ENCODE measurements at places on chromosomes 5 and 9.

GRCh38 chr9:134185536-134186011 is 21.2 kb upstream of the RNU6ATAC start:
- no peak for DNase-seq

DNA sequence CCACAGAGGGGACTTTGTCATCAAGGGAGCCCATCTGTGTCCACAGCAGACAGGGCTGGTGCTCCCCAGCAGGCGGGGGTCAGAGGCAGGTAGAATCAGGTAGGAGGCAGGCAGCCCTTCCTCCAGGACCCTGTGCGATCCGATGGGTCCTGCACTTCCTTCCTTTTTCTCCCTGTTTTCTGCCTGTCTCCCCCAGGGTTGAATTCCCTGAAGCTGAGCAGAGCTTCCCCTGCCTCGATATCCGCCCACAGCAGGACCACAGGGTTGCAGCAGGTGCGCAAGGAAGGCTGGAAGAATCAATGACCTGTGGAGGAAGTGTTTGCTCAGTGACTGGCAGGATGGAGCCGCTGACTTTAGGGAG is 69.2 kb downstream of the MRPL36 start:
- DNase-seq = no peak

DNA sequence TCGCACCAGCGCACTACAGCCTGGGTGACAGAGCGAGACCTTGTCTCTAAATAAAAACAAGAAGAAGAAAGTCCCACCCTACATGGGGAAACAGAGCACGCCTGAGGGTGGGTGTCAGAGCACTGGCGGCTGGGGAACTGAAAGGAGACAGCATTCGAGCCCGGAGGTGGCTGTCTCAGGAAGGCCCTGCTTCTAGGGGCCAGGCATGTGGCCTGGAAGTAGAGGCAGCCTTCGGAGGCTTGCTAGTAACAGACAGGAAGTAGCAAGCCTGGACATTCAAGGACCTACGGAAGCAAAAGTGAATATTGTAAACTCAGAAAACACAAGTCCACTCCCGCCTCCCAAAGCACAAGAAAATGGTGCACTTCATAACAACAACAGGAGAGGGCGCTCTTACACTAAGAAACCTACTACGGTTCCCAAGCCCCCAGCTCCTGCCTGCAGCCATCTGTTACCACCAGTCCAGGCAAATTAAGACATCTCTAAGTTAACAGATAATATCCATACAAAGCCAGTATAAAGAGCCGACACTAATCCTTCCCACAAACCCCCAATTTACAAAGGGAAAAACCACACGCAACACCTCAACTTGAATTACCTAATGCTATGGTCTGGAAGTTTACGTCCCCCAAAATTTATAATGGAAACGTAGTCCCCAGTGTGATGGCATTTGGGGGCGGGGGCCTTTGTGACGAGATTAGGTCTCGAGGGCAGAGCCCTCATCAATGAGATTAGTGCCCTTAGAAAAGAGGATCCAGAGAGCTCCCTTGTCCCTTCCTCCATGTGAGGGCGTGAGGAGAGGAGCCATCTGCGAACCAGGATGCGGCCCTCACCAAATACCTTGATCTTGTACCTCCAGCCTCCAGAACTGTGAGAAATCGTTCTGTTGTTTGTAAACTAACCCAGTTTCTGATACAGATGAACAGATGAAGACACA is 7.7 kb downstream of the RASGEF1C start:
- peak; percentile 2 for DNase-seq

- no peak for DNase-seq
Measured at GRCh38 chr9:118222375-118222774, 518.2 kb downstream of the TLR4 start.

GRCh38 chr5:158958021-158958994 is 141.4 kb downstream of the EBF1 start:
- no peak for DNase-seq

GRCh38 chr5:6728011-6728794 is 15.0 kb downstream of the TENT4A start:
- DNase-seq = no peak

DNA sequence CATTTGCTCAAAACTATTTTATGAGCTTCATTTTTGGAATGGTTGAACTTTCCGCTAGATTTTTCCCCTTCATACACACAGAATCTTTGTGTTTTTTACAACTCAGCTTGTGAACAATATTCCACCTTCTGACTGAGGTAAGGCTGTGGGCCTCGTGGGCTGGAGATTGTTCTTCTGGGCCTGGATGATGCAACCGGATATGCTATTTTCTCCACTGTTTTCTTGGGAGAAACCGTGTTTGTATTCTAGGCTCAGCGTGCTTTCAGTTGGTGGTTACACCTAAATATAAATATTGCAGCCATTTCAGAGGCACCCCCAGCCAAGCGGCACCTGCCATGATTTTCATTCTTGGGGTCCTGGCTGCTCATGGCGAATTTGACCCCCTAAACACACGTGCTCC is 55.2 kb downstream of the IRX1 start:
- DNase-seq = no peak

DNA sequence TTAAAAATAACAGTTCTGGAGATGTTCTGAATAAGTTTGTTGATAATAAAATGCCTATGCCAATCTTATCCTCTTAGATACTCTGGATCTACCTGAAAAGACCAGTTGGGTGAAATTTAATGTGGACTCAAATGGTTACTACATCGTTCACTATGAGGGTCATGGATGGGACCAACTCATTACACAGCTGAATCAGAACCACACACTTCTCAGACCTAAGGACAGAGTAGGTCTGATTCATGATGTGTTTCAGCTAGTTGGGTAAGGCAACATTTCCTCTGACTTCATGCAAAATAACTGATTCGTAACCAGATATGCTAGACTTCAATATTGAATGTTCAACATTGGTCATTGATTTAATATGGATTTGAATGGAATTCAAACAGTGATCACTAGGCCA is 27.0 kb downstream of the ERAP2 start:
- DNase-seq = no peak

GRCh38 chr9:134867917-134868750 is 12.5 kb upstream of the FCN2 start:
- DNase-seq = no peak

- DNase-seq = no peak
Measured at GRCh38 chr5:113510836-113511451, 2.5 kb upstream of the YTHDC2 start.

GRCh38 chr5:53366245-53366644 is 114.2 kb upstream of the FST start:
- no peak for DNase-seq

DNA sequence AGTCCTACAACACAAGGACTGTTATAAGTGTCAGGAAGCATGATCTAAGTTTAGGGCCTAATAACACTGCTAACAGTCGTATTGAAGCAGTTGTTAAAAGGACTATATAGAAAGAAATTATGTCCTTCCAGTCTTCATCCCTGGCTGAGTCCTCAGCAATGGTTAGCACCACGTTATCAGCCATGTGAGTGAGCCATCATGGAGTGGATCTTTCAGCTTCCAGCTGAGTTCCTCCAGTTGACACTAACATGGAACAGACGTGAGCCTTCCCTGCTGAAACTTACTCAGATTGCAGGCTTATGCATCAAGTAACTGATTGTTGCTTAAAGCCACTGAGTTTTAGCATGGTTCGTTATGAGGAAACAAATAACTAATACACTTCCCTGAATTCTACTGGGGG is 21.5 kb upstream of the GPBP1 start:
- no peak for DNase-seq
